ENCODE measurements at places on chromosomes 5 and 9. TPM values are rescaled to one million over a fixed set of nuclear protein-coding genes. Genes with fewer than 3 reads are reported as not detected.

DNA sequence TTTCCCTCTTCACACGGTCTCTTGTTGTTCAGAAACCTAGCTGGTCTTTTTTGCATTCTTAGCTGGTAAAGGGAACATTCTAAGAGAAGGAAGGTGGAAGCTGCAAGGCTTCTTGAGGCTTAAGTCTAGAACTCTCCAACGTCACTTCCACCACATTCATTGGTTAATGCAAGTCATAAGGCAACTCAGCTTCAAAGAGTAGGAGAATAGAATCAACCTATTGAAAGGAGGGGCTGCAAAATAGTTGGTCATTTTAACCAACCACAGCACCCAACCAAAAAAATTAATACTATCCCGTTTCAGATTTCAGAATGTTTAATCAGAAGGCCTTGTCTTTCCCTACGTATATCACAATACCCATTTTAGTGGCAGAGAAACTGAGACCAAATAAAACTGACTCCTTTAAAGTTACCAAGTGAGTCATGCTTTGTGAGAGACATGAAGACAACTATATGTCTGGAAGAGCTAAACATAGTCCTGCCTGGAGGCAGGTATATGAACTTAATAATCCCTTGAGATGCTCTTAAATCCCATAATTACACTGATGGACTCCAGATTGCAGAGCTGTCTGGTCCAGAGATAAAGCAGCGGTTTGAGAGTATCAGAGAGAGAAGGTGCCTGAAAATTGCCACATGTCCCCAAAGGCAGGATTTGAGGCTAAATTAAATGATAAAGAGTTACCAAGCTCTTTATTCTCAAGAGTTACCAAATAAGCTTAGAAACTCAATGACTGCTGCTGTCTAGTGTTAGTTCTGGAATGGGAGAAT lies 14.4 kb downstream of the DOCK8 start:
- no peak for DNase-seq

DNA sequence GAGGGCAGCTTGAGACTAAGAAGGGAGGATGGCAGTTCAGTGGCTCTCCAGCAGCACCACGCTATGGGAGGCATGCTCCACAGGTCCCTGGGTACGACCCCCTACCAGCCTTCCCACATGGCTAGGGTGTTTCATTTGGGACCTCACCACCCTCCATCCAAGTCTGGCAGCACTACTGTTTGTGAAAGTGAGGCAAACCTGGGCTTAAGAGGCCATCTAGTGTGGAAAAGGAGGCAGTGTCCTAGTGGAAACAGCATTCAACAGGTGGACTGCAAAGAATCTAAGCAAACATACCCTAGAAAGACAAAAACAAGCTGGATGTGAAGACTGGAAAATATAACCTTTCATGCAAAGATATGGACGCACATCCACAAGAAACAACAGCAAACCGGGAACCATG lies 4.8 kb upstream of the C5orf47 start:
- no peak for DNase-seq

GRCh38 chr5:124888050-124888506 lies 141.6 kb upstream of the ZNF608 start:
- no peak for DNase-seq

Gene GMCL2
- not detected for total RNA-seq

Gene PCDHGB2
- 0.91 TPM for total RNA-seq

Gene HTR1A
- total RNA-seq, result not detected

All from activated T-helper 2 cell treated with anti-CD3 and anti-CD28 coated beads, Interferon-gamma antibody, Interleukin-2, Interleukin-4, amounts not matched to agents 10 μg/mL and 5 μg/mL and 100 μg/mL, durations not matched to agents 14 hours and 24 hours and 36 hours (primary cell).